ENCODE measurements at places on chromosomes 16 and 17.

GRCh38 chr17:16820161-16820877 lies 130.3 kb downstream of the CCDC144A start:
- no peak for DNase-seq

DNA sequence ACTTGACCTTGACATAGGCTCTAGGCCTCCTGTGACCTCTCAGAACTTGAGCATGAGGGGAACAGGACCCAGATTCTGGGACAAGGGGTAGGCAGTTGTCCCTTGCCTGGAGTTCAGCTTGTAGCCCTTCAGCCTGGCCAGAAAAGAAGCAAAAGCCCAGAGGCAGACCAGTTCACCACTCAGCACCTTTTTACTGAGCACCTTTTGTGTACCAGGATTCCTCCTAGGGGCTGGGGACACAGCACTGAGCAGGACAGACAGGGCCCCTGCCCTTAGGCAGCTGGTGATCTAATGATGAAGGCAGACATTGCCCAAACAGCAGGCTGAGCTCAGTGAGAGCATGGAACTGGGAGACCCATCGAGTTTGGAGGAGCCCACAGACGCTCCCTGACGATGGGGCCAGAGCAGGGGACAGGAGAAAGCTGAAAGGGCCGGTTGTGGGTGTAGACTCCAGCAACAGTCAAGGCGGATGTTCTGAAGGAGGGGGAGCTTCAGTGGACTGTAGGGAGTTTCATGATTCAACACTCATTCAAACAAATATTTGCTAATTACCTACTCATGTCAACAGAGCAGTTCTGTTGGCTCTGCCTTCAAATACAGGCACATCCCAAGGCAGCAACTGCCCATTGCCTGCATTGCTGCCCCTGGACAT lies 32.0 kb downstream of the SBK1 start:
- DNase-seq, result peak; percentile 34

GRCh38 chr17:66438101-66438500 lies 135.7 kb downstream of the PRKCA start:
- DNase-seq, result no peak

GRCh38 chr16:89522287-89522686 lies 14.1 kb downstream of the SPG7 start:
- DNase-seq, result no peak

- DNase-seq, result no peak
These were observed 9.0 kb upstream of the AMZ2 start for GRCh38 chr17:68238871-68239253.

DNA sequence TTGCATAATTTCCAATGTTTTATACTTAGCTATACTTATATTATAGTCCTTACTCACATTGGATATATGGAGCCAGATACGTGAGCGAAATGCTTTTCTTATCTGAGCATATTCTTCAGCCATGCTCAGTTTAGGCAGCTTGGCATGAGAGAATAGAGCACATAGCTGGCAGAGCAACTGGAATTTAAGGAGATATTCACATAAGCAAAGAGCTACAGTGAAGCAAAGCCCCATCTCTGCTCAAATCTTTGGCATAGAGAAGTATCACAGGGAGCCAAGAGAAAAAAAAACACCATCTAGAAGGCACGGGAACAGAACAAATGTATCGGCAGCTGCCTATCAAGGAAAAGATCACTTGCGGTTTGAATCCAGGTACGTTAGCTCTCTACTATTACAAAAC lies 734.2 kb upstream of the KIF2B start:
- DNase-seq, result no peak

GRCh38 chr17:49316889-49317675 lies 45.0 kb downstream of the ZNF652 start:
- no peak for DNase-seq

- no peak for DNase-seq
These were observed 1.0 kb downstream of the MCRIP1 start for GRCh38 chr17:81831957-81832607.

- no peak for DNase-seq
These were observed 3.0 kb downstream of the MRPL38 start for GRCh38 chr17:75901727-75902126.

- no peak for DNase-seq
These were observed 147.2 kb downstream of the HS3ST2 start for GRCh38 chr16:22961206-22961605.

DNA sequence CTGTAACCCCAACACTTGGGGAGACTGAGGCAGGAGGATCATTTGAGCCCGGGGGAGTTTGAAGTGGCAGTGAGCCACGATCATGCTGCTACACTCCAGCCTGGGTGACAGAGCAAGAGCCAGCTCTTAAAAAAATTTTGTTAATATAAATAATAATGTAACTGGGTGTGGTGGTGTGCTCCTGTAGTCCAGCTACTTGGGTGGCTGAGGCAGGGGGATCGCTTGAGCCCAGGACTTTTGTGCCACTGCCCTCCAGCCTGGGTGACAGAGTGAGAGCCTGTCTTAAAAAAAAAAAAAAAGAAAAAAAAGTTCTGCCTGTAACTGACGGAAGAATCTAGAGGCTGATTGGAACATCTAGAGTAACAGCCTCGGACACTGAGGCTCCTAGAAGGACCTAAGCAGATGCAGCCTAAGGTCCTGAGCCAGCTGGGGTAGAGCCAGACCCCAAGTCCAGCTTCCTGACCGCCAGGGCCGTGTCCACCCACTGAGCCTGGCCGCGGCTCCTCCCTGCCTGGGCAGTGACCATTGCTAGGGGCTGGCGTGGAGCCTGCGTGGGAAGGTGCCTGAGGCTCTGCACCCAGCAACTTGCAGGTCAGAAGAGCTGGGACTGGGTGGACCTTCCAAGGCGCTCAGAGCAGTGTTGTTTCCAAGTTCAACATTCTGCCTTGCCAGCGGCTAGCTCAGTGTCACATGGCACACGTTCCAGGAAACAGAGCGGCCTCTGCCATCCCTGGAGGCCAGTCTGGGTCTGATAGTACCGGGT lies 209.4 kb upstream of the CIBAR2 start:
- DNase-seq, result no peak

DNA sequence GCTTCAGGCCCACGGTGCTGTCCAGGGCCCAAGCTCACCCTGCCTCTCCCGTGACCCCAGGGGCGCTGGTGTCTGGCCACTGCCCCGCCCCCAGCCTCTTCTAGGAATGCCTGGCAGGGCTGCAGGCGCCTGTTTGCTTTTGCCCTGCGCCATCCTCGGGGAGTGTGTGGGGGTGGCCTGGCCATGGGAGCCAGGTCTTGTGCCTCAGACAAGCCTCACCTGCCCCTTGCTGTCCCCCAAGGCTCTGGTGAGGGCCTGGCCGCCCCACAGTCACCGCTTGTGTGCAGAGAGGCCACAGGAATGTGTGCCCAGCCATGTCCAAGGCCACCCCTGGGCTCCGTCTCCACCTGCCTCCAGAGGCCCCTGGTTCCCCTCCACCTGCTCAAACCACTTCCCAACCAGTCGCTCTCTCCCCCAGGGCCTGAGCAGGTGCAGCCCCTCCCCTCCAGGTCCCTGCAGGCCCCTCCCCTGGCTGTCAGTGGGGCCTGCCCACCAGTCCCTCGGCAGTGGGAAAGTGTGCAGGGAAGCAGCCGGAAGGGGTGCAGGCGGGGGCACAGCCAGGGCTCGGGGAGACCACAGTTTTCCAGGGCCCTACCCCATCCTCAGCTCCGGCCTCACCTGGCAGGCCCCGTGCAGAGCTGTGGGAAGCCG lies 841 bp upstream of the IGFALS start:
- no peak for DNase-seq

- DNase-seq, result no peak
These were observed 1.1 kb downstream of the SLC12A4 start for GRCh38 chr16:67967183-67967957.

- peak; percentile 61 for DNase-seq
These were observed 17.4 kb upstream of the MTSS2 start for GRCh38 chr16:70703041-70703834.

GRCh38 chr16:86061721-86062120 lies 162.8 kb downstream of the IRF8 start:
- no peak for DNase-seq

- DNase-seq, result no peak
These were observed 41.2 kb downstream of the TMC5 start for GRCh38 chr16:19458722-19459379.

DNA sequence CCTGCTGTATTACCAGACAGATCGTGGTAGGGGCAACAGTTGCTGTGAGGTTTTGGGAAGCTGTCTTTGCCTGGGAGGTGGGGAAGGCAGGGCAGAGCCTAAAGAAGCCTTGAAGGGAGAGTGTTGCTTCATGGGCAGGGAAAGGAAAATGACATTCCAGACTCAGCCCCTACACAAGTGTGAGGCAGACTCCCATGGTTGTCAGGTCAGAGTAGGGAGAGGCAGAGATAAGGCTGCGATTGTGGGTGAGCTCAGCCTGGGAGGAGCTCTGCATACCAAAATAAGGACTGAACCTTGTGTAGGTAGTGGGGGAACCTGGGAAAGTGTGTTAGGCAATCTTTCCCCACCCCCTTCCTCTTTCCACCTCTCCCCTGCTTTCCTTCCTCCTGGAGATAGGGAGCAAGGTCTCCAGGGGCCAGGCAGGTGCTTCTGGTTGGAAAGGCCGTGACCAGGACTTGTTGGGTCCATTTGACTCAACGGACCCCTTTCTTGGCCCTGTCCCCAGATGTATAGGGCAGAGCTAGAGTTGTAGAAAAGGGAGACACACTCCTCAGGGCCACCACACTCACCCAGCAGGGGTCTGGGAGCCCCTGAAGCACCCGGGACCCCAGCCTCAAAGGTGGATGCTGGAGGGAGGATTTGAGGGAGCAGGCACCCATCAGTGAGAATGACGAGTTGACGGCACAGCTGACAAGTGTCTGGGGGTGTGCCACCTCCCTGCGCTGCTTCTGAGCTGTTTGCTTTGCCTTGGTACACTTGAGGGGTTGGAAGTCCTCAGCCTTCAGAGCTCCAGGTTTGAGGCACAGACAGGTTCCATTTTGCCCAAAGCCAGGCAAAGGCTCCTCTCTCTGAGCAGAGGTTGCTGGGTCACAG lies 18.5 kb upstream of the TOB1 start:
- no peak for DNase-seq

- no peak for DNase-seq
These were observed 554.7 kb downstream of the RBFOX1 start for GRCh38 chr16:7887316-7887715.

DNA sequence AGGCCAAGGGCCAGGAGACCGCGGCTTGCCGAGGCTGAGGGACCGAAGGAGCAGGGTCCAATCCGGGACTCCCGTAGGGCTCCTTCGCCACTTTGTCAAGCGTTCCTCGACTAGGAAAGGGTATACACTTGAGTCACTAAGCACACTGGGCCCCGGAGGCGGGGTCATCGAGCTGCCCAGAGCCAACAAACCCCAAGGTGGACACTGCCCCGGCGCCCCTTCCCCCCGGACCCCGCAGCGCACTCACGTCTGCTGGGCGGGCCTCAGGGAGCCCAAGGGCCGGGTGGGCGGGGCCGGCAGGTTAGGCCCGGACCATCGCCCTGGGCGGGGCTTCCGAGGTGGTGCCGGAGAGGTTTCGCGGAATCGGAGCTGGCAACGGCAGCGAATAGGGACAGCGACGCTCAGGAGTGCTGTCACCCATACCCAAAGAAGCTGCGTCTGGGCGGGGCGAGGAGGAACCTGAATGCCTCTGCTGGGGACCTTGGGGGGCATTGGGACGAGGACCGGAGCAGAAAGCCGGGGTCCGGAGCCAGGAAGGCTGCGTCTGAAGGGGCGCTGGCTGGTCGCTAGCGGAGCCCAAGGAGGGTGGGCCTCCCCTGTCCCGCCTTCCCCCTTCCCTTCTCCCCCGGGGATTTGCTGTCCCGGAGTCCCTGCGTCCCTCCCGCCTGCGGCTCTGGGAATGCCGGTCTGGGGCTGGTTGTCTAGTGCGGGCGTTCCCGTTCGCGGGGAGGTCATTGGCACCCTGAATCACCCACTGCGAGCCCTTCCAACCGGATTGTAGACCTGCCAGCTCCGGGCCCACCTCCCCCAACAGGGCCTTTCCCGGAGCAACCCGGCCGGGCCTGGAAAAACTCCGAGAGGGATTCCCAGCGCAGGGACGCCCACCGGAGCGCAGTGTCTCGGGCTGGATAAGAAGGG lies 118.2 kb upstream of the SMURF2 start:
- DNase-seq, result peak; percentile 47

DNA sequence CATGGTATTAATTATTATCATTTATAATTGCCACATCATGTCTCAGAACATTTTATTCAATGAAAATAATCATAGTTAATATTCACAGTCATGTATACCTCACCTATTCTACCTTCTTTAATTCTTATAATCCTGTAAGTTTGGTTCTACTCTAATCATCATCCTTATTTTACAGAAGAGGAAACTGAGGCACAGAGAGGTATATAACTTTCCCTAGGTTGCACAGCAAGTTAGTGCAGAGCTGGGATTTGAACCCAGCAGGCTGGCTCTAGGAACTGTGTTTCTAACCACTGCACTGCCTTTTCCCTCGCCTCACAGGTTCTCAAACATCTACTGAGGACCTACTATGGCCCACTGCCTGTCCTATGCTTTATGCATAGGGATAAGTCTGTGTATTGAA lies 32.7 kb downstream of the WSB1 start:
- DNase-seq, result no peak

GRCh38 chr16:23504076-23504452 lies 6.2 kb downstream of the GGA2 start:
- DNase-seq, result no peak

- DNase-seq, result peak; percentile 60
These were observed 2.8 kb upstream of the UBTF start for GRCh38 chr17:44222112-44222869.

- DNase-seq, result no peak
These were observed 19.7 kb downstream of the IGF2BP1 start for GRCh38 chr17:49016775-49017463.

DNA sequence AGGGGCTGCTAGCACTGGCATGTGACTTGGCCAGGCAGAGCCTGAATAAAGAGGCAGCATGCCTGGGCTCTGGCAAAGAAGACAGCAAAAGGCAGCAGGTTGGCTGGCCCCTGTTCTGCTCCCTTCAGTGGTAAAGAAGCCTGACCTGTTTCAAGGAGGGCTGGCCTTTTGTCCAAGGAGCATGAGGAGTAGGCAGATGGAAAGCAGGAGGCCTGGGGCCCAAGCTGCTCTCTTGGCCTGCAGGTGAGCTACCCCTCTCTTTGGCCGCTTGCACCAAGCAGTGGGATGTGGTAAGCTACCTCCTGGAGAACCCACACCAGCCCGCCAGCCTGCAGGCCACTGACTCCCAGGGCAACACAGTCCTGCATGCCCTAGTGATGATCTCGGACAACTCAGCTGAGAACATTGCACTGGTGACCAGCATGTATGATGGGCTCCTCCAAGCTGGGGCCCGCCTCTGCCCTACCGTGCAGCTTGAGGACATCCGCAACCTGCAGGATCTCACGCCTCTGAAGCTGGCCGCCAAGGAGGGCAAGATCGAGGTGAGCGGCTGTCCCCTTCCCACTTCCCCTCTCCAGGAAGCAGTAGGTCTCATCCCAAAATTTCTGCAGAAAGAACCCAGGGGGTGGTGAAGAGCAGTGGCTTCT lies 8.0 kb downstream of the TRPV2 start:
- no peak for DNase-seq

DNA sequence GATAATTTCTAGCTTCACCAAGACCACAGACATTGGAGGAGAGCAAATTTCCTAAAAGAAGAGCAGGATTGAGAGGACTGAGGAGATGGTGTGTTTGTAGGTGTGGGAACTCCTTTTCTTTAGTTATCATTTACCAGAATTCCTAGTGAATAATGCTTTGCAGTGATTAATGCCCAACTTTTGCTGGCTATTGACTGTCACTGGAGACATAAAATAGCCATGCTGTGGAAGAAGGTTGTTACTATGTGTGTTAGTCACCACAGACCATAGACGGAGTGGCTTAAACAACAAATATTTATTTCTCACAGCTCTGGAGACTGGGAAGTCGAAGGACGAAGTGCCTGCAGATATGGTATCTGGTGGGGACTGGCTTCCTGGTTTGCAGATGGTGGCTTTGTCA lies 179.1 kb downstream of the SHISA9 start:
- no peak for DNase-seq

- DNase-seq, result no peak
These were observed at the start of gene XAF1 for GRCh38 chr17:6755731-6756184. Gene XAF1, plus strand, starts transcription at chr17:6756046. Its CDS starts 33 bp downstream, at chr17:6756079.

Data from DMS153 (cell line).